HepG2 (cell line): ENCODE measurements at places on chromosomes 5 and 9. TPM values are rescaled to one million over a fixed set of nuclear protein-coding genes. Genes with fewer than 3 reads are reported as not detected.

Gene ANXA2R
- total RNA-seq, result 0.76 and 0.95 TPM in 2 replicates

Gene QRFP
- total RNA-seq, result not detected in 2 replicates

DNA sequence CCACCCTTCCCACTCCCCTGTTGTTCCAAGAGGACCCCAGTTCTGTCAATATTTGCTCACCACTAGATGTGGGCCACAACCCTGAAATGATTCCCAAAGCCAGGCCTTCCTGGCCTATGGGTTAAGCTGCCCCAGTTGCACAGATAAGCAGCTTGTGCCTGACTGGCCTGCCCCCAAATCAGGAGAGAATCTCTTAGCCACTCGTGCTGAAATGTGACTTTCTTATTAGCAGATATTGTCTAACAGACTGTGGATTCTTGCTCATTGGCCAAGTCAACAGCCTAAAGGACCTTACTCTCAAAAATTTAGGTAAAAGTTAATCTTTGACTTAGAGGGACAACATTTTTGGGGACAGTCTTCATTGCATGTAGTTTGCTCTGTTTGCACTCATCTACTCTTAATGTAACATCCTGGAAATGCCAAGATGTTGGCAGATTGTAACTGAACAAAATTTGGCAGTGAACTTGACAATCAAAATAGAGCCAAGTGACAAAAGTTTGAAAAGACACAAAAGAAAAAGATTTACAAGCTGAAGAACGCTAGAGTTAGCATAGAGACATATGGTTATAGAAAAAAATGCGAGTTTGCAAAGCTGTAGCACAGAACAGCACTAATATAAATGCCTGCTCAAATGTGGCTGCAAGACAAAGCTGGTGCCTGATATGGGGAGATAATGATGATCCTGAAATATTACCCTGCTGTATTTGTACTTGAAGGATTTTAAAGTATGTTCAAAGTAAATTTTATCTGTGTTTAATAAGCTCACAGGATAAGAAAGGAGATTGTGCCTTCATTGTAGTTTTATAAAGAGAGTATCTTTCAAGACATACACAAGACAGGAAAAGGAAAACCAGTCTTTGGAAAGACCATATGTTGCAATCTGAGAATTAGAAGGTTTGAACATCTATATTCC lies 29.0 kb upstream of the FSD1L start:
- peak; percentile 98 for DNase-seq

- DNase-seq, result no peak
Measured at GRCh38 chr5:64190562-64191306, 25.1 kb downstream of the RNF180 start.

Gene MELK
- 50.4 and 59.1 TPM in 2 replicates for total RNA-seq

Gene FAM221B
- not detected in 2 replicates for total RNA-seq

Gene BRINP1
- total RNA-seq, result not detected in 2 replicates

DNA sequence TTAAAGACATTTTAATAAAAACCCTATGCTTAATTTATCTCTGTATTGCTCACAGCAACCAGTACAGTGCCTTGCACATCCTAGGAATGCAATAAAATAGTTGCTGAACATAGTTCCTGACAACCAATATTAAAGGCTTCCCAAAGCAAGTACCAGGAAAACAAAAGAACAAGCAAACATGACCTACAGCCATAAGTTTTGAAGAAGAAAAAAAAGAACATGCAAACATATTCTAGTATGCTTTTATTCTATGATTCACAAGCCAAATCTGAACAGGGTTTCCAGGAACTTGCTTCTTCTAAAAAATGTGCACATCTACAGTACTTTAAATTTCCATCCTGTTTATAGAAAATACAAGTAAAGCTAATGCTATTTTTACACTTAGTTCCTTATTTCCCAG lies 4.5 kb downstream of the CEMIP2 start:
- DNase-seq, result no peak

Gene HTR1A
- total RNA-seq, result not detected in 2 replicates

DNA sequence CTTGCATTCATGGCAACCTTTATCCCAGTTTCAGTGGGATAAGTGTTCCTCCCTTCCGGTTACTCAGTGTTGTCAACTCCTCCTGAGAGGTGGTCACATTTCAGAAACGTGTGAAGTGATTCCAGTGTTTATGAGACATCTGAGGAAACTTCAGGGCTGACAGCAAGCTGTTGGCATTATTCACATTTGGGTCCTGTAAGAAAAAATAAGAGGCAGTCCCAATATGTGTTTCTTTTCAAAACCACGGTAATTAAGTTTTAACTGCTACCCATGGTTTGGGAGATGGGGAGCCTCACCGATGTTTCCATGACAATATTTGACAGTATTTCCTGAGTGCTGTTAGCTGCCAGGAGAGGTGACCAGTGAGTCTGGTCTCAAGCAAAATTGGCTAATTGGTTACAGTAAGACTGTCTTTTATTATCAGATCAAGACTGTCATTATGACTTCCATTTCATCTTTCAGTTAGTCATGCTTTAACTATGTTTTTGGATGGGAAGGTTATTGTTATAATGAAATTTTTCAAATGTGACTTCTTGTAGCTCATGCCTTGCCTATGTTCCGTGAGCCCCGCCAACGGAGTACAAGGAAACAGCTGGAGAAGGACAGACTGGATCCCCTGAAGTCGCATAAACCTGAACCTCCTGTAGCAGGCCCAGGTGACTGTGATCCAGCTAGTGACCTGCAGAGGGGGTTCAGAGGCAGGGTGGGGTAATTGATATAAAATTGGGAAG lies 115.3 kb downstream of the GDNF start:
- DNase-seq, result no peak
